ENCODE measurements at places on chromosomes 12 and 14.

DNA sequence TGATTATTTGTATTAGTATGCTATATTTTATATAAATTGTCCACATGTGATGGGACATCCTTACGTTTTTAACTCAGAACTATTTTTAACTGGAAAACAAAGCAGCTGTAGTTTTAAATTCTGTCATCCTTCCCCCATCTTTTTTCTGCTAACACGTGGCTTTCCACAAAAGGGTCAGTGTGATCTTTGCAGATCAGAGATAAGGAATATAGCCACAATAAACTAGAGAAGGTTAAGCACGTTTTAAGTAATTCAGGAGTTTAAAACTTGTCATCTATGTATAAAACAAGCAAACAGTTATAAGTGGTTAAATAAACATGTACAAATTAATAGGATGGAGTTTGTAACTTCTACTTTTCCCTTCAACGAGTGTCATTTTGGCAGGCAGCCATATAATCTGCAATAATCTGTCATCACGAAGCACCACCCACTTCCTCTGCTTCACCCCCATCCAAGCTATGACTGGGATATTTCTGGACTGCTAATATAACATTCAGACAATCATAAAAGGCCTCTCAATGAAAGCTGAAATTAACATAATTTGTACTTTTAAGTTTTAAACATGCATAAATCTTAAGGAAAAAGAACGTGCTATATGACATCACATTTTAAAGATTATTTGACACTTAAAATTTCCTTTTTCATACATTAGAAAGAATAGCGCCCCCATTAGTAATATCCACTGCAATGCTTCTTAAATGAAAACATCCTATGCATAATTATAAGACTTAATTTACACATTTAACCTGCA is 15.3 kb downstream of the TAOK3 start:
- no peak for DNase-seq

DNA sequence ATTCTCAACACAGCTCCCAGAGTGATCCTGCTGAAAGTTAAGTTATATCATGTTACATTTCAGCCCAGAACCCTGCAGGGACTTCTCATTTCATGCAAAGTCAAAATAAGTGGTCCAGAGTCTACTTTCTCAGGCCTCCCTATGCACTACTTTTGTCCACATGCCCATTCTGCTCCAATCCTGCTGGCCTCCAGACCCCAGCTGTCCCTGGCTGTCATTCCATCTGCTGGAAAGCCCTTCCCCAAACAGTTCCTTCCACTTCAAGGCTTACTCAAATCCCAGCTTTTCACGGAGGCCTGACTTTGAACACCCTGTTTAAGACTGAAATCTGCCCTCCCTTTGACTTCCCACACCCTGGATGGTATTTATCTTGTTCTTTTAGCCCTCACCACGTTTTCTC is 109.8 kb upstream of the DNM1L start:
- no peak for DNase-seq

- no peak for DNase-seq
Observed at GRCh38 chr12:116950628-116951325, 40.0 kb downstream of the FBXW8 start.

- DNase-seq, result no peak
Observed at GRCh38 chr14:33123281-33123680, 184.6 kb downstream of the NPAS3 start.

DNA sequence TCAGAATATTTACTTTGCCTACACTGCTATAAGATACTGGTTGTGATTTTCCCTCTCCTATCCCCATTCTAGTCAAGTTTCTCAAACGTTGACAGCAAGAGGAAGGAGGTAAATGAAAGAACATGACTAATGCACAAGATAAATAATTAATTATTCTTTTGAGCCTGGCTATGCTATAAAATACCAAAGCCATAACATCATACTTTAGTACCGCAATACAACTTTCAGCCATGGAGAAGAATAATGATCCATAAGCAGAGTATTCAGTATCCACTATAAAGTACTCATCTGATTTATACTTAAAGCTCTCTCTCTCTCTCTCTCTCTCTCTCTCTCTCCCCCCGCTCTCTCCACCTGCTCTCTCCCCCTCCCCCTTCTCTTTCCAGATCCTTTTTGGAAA is 41.3 kb downstream of the TDG start:
- no peak for DNase-seq

- DNase-seq, result peak; percentile 60
Observed at GRCh38 chr14:23559010-23559925, 3.2 kb downstream of the THTPA start.

GRCh38 chr12:102480406-102480805 is at the start of gene IGF1:
IGF1 (minus strand) TSS chr12:102480563; CDS start chr12:102480381, 182 bp downstream.
- DNase-seq, result no peak

GRCh38 chr14:23299986-23300686 is 2.5 kb downstream of the PPP1R3E start:
- DNase-seq, result no peak

- no peak for DNase-seq
Observed at GRCh38 chr14:96422992-96423391, 31.1 kb downstream of the AK7 start.

- DNase-seq, result no peak
Observed at GRCh38 chr14:104751539-104752422, 1.2 kb upstream of the SIVA1 start.

GRCh38 chr14:100890061-100890850 is 13.3 kb downstream of the RTL1 start:
- DNase-seq, result no peak

GRCh38 chr14:26709019-26709418 is 111.2 kb upstream of the NOVA1 start:
- no peak for DNase-seq

- DNase-seq, result no peak
Observed at GRCh38 chr14:53874704-53875103, 81.9 kb downstream of the BMP4 start.

GRCh38 chr12:106090591-106091445 is 47.9 kb downstream of the NUAK1 start:
- no peak for DNase-seq

GRCh38 chr14:95026851-95027463 is 130.4 kb downstream of the DICER1 start:
- no peak for DNase-seq

GRCh38 chr12:122688291-122688690 is 14.9 kb downstream of the HCAR2 start:
- no peak for DNase-seq

DNA sequence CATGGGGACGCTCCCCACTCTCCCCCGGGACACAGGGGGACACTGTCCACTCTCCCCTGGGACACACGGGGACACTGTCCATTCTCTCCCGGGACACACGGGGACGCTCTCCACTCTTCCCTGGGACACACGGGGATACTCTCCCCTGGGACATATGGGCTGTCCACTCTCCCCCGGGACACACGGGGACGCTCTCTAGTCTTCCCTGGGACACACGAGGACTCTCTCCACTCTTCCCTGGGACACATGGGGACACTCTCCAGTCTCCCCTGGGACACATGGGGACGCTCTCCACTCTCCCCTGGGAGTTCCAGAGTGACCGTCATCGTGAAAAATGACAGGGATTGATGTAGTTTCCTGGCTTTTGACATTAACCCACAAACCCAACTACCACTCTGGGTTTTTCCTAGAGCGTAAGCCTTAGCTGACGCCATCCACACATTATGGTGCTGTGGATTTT is 3.0 kb upstream of the P2RX2 start:
- DNase-seq, result no peak

DNA sequence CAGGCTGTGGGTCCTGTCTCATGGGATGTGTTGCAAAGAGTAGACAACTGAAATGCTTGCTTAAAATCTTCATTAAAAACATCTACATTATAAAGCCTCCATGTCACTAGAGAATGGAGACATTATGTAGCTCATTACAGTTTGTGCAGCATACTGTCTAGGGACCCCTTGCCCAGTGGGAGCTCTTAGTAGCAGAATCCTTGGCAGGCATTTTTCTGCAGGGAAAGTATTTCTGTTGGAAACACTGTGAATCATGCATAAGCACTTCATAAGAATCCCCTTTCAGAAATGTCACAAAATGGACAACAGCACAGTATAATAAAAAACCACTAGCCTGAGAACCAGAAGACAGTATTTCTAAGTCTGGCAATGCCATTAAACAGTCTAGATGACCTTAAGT is 174.3 kb downstream of the MGAT4C start:
- DNase-seq, result no peak

DNA sequence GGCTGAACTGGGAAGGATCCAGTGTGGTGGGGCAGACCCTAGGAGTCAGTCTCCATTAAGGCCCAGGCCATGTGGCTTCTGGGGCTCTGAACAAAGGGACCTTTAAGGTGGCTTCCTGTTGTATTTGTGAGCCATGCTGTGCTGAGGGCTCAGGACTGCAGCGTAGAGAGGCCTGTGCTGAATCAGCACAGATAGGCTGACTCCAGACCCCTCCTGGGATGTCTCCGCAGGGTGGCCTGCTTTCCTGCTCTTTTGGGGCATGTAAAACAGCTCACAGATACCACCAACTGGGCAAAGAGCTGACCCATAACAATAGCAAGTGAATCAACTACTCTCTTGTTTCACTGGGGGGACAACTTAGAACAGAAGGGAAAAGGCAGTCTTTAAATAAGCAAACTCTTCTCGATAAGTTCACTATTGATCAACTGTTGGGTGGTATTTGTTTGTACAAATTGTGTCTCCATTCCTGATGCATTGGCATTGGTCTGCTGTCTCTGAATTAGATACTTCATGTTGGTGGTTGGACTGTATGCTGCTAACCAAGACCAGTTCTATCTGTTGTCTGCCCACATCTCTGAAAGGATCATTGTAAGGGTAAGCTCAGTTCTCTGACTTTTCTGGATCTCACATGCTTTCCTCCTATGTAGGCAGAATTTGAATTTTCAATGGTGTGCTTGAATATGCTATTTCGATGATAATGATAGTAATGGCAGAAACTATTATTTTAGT is 71.8 kb downstream of the MYRFL start:
- DNase-seq, result no peak

- DNase-seq, result peak; percentile 68
Observed at GRCh38 chr14:68794130-68794850, 1.4 kb upstream of the ZFP36L1 start.

DNA sequence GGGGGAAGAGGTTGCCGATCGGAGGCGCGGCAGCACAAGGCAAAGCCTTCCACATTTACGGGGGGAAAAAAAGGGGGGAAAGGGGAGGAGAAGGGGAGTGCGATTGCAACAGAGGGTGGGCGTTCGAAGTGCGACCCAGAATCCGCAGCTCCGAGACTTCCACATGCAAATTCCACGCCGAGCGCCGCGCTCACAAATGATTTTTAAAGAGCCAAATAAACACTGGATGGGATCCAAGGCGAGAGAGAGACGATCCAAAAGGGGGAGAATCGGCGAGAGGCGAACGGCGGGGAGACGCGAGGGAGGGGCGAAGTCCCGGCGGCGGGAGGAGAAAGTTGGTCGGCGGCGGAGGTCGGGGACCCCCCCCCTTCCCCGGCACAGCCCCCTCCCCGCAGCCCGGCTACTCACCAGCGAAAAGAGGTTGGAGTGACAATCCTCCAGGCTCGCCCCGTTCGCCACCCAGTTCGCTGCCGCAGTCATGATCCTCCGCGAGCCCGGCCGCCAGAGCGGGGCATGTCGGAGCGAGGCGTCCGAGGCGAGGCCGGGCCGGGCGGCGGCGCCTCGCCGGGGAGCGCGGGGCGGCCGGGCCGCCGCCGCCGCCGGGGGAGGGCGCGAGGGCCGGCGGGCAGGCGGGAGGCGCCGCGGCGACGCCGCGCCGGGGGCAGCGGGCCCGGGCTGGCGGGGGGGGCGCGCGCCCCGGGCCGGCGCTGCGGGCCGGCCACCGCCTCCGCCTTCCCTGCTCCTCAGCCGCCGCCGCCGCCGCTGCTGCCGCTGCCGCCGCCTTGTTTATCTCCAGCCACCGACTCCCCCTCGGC is 634 bp downstream of the MED13L start:
- peak; percentile 46 for DNase-seq

DNA sequence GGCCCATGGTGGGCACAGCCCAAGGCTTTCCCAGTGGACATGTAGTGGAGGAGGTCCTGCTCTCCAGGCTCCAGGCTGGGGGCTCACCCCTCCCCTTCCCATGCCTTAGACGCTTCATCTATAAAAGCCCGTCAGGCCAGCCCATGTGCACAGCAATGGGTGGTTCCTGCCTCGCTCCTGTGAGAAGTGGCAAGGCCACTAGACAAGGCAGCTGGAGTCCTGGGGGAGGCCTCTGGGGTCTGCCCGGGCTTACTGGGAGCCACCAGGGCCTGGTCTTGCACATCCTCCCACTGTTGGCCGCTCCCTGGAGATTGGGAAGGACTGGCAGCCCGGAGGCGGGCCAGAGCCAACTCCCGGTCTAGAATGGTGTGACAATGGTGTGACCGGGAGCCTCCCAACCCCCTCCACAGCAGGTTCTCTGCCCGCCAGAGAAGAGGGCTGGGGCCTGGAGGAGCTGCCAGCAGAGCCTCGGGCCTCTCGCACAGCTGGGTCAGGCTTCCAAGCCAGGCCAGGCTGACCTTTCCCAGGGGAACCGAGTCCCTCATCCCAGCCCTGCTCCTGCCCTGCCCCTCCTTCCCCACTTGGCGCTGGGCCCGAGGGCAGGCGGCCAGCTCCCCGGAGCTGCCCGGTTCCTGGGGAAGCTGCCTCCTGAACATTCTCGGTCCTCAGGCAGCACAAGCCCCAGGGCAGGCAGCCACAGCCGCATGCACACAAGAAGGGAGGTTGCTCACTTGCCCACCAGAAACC is 97.9 kb downstream of the RFLNA start:
- DNase-seq, result peak; percentile 77

GRCh38 chr12:563250-563781 is 99.9 kb downstream of the NINJ2 start:
- DNase-seq, result no peak

- peak; percentile 81 for DNase-seq
Observed at GRCh38 chr12:124915239-124916236, 1.1 kb upstream of the UBC start.

DNA sequence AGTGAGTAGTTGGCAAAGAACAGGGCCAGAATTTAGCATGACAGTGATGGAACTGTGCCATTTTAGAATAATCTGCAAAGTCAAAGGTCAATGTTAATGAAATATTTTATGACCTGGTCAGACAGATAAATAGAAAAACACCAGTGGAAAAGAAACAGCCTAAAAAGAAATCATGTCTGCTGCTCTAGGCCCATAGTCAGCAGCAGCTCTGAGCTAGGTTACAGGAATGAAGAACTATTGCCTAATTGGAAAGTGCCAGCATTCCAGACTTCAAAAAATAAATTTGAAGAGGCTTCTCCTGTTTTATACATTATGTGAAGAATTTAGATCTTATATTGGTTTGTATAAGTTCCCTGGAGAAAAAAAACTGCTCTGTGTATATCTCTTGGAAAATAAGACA is 9.8 kb downstream of the NPC2 start:
- DNase-seq, result no peak

Data from NCI-H460 (cell line).